ENCODE measurements at places on chromosomes 1 and 21. TPM values are rescaled to one million over a fixed set of nuclear protein-coding genes. Genes with fewer than 3 reads are reported as not detected.

Gene FCRL5
- total RNA-seq = not detected

Gene THEMIS2
- 3.1 TPM for total RNA-seq

Gene HES3
- not detected for total RNA-seq

Gene SELE
- 1.6 TPM for total RNA-seq

Gene FAAH
- total RNA-seq = 12.6 TPM

Gene SLC41A1
- total RNA-seq = 15.0 TPM

Gene PACC1
- 7.8 TPM for total RNA-seq

Gene SIM2
- 4.7 TPM for total RNA-seq

Gene NR0B2
- total RNA-seq = not detected

Gene LCE2A
- not detected for total RNA-seq
